ENCODE measurements at places on chromosomes 11 and 22.

DNA sequence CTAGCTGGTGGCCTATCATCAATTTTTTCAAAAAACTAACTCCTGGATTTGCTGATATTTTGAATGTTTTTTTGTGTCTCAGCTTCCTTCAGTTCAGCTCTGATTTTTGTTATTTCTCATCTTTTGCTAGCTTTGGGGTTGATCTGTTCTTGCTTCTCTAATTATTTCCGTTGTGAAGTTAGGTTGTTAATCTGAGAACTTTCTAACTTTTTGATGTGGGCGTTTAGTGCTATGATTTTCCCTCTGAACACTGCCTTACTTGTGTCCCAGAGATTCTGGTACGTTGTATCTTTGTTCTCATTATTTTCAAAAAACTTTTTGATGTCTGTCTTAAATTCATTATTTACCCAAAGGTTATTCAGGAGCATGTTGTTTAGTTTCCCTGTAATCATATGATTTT is 19.1 kb downstream of the NARS2 start:
- DNase-seq: no peak

- no peak for DNase-seq
Observed at GRCh38 chr11:64415996-64416728, 57.2 kb downstream of the RPS6KA4 start.

GRCh38 chr22:22884888-22885840 is 2.5 kb upstream of the IGLL5 start:
- DNase-seq: no peak

DNA sequence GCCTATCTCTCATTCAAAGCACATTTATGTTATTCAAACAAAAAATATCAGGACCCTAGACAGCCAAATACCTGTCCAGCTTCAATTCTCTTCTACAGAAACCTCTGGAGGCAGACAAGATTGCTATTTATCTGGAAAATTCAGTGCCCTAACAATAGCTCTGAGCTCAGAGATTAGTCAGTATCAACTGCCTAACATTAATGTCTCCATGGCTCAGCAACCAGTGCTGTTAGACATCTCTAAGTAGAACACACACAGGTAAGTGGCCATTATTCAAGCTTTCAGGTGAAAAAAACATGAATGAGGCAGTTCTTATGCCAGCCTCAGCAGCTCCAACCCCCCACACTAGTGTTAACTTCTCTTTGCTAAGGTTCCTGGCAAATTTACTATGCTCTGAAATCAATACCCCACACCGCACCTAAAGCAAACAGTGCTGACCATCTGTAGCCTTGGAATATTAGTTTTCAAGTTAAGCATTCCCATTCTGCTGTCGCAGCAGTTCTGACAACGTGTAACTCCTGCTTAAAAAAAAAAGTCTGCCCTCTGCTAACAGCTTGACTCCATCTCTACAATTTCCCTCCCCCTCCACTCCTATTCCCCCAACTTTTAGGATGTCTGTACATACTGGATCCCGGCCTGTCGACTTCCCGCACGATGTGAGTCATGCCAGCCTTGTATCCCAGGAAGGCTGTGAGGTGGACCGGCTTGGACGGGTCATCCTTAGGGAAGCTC is 1.5 kb downstream of the RPL3 start:
- no peak for DNase-seq

GRCh38 chr11:1531449-1532013 is 40.5 kb downstream of the DUSP8 start:
- no peak for DNase-seq

DNA sequence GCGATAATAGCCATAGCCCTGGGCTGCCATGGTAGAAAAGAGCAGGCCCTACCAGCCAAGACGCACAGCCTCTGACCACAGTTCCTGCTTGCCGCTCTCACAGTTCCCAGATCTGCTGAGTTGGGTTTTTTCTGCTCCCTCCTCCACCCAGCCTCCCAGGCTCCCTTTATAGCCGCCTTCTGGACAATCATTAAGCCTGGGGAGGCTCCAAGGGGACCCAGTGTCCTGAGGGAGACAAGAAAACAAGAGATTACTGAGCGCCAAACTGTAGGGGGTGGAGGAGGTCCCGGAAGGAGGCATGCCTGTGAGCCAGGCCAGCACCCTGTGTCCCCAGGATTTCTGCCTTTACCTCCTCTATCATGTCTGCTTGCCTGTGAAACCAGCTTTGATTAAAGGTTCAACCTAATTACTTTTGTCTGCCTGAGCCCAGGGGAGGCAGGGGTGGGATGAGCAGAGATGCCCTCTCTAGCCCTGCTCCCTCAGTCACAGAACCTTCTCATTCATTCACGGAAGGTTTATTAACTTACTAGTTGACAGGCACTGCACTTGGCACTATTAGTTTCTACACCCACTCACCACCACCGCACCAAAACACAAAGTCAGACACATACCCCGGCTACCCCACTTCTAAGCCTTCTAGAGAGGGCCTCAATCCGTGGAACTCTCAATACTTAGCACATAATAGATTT is 1.2 kb downstream of the SLC37A4 start:
- DNase-seq: no peak

- DNase-seq: peak; percentile 21
Observed at GRCh38 chr11:115132436-115133228, 371.6 kb downstream of the CADM1 start.

DNA sequence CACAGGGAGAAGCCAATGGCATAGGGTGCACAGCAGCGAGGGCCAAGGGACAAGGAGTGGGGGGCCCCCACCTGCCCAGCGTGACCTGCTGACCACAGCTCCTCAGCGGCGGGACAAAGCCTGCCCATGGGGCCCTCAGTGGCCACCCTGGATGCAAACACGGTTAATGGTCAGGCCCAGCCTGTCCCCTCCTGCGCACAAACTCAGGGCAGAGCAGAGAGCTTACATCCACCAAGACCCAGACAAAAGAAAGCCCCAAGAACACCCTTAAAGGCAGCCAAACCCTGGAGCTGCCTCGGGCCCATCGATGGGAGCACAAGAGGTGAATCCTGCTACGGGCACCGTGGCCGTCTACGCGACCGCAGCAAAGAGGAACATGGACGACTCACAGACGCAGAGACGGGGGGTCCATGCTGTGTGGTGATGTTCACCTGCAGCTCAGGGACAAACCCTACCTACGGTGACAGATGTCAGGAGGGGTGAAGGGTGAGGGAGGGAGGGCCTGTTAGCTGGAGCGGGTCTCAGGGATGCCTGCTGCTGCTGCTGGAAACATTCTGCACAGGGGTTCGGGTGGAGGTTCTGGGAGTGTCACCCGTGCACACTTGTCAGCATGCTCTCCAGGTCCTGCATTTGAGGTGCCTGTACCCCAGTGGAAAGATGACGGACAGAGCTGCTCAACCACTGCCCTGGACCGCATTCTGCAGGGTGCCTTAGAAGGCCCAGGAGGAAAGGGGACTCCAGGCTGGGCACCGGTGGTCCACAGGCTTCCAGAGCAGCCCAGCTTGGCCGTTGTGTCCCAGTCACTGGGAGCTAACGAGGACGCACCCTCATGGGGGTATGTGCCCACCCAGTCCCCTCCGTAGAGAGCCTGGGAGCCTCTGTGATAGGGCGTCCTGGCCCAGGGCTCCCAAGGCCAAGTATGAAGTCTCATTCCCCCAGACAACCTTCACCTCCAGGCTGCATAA is 11.6 kb downstream of the ASCL2 start:
- no peak for DNase-seq

- peak; percentile 93 for DNase-seq
Observed at GRCh38 chr22:44448271-44448830, 49.7 kb downstream of the RTL6 start.

DNA sequence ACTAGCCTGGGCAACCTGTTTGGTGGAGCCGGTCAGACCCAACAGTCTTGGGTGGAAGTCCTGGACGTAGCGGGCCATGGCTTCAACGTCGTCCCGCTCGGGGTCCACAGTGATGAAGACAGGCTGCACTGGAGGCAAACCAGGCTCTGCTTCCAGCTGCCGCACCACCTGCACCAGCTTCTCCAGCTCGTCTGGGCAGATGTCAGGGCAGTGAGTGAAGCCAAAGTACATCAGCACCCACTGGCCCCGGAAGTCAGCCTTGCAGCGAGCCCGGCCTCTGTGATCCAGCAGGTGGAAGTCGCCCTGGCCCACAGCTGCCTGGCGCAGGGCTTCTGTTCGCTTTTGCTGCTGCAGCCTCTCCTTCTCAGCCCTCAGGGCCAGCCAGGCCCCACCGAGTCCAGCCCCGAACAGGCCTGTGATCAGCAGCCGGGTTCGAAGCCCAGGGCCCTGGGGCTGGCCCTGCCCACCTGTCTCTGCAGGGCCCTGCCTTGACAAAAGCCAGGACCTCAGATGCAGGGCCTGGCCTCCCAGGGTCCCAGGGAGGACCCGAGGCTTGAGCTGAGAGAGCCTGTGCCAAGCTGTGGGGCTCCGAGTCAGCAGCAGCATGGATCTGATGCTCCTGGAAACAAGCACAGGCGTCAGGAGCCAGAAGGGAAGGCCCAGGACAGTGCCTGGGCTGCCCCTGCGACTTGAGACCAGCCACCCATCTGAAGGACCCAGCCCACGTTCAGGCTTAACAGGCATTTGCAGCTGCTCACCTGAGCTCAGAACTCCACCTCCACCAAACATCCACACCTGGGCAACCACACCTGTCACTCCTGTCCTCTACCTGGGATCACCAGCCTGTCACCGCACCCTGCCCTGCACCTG is 1.4 kb downstream of the SCO2 start:
- peak; percentile 33 for DNase-seq

DNA sequence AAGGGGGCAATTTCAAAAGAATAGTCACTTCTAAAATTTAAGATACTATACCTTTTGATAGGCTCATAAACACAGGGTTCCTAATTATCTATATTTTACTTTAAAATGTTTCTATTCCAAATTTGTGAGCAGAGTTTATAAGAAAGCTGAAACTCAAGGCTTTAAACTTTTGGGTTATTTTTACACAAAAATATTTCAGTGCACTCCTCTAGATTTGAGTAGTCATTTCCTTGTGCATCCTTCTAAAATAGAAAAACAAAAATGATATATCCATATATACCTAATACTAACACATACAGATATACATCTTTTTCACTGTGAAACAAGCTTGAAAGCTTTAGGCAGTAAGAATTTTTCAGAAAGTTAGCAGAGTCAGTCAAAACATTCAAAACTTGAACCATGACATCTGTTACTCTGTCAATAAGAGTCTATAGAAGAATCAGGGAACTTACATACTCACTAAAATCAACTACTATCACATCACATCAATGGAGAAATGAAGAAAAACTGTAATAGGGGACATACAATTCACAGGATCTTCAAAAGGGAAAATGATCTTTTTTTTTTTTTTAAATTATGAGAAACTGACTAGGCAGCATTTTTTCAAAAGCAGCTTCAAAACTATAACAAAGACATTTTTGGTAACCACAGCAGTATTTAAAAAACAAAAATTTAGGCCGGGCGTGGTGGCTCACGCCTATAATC is 5.1 kb downstream of the PHF21A start:
- DNase-seq: no peak

DNA sequence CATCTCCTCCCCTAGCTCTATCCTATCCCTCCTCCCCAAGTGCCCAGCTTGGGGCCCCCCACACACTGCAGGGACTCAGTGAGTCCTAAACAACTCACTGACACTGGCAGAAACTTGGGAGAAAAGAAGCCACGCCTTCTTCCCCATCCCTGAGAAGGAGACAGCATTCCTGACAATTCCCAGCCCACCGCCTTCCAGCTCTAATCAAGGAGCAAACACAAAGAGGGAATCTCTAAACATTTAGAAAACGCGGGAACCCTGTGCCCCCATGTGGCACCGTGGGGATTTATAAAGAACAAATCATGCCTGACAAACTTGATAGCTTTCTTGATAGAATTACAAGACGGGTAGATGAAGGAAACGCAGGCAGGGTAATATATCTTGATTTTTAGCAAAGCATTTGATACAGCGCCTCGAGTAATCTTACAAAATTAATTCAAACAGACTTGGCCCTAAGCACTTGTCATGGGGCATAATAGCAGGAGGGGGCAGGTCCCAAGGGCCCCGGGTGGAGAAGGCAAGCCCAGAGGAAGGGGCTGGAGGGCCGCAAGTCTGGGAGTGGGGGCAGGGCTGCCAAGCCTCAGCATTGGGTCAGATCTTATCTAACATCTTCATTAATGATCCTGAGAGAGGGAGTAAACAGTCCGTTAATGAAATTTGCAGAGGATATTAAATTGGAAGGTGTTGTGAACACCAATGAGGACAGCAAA is 4.5 kb downstream of the CHST1 start:
- no peak for DNase-seq

DNA sequence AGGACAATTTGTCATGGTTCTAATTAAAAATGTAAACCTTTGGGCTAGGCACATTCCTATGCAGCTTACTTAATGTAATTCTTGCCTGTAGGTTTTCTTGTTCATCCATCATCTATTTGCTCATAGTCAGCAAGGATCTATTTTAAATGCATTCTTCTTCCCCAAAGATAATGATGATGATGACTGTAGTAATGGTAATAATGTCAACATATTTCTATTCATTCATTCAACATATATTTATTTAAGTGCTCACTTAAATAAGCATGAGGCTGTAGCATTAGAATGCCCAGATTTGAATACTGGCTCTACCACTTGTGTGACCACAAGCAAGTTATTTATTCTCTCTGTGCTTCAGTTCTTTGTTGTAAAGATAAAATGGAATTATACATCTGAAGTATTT is 169.6 kb upstream of the SYN3 start:
- DNase-seq: no peak

DNA sequence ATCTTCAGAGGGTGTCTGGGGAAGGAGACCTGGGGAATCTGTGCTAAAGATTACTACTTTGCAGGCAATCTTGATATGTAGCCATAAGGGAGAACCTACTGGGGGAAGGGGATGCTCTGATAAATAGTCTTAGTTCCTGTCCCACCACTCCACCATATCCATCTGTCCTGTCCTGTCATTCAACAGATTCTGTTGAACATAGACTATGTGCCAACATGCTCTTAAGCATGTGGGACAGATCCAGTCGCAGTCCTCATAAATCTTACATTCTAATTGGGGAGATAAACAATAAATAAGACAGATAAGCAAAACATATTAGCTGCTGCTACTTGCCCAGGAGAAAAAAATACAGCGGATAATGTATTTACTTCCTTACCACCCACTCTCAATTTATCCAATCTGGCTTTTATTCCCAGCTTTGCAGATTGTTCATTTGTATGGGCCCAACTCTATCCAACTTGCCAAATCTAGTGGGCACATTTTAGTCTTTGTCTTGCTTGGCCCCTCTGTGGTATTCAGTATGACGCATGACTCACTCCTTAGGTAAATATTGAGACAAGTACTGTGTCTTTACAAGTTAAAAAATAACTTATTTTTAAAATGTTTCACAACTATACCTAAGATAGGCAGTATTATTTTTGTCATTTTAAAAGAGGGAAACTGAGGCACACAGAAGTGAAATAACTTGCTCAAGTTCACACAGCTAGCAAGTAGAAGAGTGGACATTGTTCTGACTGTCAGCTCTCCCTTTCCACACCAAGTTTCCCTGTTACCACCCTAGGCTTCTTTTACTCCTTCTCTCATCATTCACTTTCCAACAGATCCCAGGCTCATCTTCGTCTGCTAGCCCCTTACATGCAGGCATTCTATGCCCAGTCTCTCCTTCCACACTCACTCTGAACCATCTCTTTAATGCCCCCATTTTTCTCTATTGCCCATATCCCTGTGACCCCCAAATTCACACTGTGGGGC is 133.6 kb upstream of the SESN3 start:
- DNase-seq: no peak

All from NCI-H526 treated with DMSO at 0.1 percent for 48 hours (cell line).